H4 (cell line): ENCODE measurements at places on chromosomes 5 and 9. TPM values are rescaled to one million over a fixed set of nuclear protein-coding genes. Genes with fewer than 3 reads are reported as not detected.

GRCh38 chr5:151677776-151678545 lies 8.8 kb downstream of the SPARC start:
- no peak for DNase-seq

DNA sequence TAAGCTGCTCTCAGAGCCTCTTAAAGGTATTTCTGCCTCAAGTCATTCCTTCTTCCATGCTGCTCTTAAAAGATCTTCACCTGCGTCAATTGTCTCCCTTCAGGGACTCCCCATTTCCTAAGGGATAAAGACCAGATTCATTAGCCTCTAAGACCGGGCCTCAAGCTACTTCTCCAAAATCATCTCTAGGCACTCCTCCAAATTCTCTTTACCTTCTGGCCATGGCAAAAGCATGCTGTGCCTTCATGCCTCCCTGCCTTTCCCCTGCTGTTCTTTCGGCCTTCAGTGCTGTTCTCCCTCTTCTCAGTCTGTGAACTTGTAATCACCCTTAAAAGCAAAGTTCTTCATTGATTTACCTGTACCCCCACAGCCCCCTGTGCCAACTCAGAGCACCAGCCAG lies 4.4 kb downstream of the TMOD1 start:
- no peak for DNase-seq

- DNase-seq = no peak
These were observed 191.0 kb downstream of the RAB3C start for GRCh38 chr5:58773744-58774441.

GRCh38 chr5:95916687-95917085 lies 45.0 kb downstream of the ELL2 start:
- no peak for DNase-seq

GRCh38 chr5:139812836-139813805 lies 17.5 kb downstream of the PSD2 start:
- no peak for DNase-seq

DNA sequence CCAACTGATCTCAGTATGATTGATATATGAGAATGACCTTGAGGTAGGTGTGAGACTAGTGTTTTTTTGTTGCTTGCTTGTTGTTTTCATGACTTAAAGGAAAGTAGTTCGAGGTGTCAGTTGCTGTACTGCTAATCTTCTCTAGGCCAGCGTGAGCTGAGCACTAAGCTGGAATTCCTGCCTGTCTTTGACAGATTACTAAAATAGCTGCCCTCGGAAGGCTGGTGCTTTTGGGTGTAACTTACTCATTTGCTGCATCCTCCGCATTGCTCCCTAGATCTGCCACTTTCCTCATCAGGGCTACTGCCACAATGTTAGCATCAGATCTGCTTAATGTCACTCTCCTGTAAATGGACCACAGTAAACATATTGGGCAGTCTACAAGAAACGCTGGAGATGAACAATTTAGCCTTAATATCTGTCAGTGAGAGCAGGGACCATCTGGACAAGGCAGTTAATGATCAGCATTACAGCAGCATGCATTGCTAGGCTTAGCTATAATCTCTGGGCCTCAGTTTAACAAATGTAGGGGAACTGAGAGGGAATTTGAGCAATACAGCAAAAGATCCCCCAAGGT lies 106.6 kb upstream of the CDH6 start:
- no peak for DNase-seq

DNA sequence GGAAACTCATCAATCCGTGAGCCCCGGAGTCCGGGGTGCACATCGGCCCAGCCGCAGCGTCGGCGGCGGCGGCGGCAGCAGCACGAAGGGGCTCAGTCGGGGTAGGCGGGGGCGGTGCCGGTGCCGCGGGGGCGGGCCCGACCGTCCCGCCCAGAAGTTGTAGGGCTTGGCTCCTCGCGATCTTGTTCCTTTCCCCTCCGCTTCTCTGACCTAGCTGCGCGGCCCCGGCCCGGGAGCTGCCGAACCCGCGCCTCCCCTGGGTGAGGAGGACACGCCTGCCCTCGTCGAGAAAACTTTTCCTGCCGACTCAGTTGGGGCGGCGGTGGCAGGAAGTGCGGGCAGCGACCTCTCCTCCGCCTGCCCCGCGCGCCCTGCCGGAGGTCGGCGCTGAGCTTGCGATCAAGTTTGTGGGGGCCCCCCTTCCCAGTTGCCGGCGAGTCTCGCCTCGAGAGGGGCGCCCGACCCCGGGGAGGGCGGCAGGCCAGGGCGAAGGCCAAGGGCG lies at the start of gene MAN2A1:
MAN2A1 (plus strand) TSS at position 188 of the 502 bp plus-strand sequence. CDS start 491 bp downstream, outside the sequence.
- DNase-seq = peak; percentile 65

MARCOL gene
- not detected in 2 replicates for total RNA-seq

GRCh38 chr9:29796291-29796952 lies 2223.1 kb upstream of the C9orf72 start:
- no peak for DNase-seq
